ENCODE measurements at places on chromosomes 1 and 21. TPM values are rescaled to one million over a fixed set of nuclear protein-coding genes. Genes with fewer than 3 reads are reported as not detected.

The MAEL gene
- total RNA-seq = not detected

The RGS8 gene
- not detected for total RNA-seq

The PKLR gene
- not detected for total RNA-seq

The C1orf87 gene
- total RNA-seq = not detected

The TEX50 gene
- total RNA-seq = not detected

The OVAAL gene
- total RNA-seq = not detected

The PADI4 gene
- total RNA-seq = 0.30 TPM

The TMPRSS15 gene
- not detected for total RNA-seq

The OR2T35 gene
- not detected for total RNA-seq

The CNST gene
- 24.2 TPM for total RNA-seq

The MCL1 gene
- 265 TPM for total RNA-seq

The HAO2 gene
- total RNA-seq = not detected

The LAX1 gene
- total RNA-seq = 20.6 TPM

The PTGER3 gene
- not detected for total RNA-seq

The OR2M3 gene
- total RNA-seq = not detected

The S100A7 gene
- total RNA-seq = not detected

The RORC gene
- 3.9 TPM for total RNA-seq

The PROK1 gene
- not detected for total RNA-seq

The LYPD8 gene
- total RNA-seq = not detected

The OR2L2 gene
- total RNA-seq = 0.11 TPM

DNA sequence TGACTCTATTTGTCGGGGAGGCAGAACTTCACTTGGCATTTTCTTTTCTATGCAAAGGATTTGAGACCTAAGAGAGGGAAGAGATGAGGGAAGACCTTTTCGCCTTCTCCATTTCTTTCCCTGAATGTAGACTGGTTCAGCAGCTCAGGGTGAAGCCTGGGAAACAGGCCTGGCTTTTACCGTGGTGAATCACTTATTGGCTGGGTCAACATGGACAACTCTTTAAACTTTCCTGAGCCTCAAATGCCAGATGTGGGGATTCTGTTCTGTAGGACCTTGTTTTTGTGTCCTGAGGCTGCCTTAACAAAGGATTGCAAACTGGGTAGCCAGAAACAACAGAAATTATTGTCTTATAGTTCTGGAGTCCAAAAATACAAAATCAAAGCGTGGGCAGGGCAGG lies 455.8 kb upstream of the VAMP3 start:
- no peak for DNase-seq

GRCh38 chr1:202835548-202836072 lies 24.9 kb downstream of the PCAT6 start:
- DNase-seq = peak; percentile 35

- DNase-seq = no peak
Measured at GRCh38 chr21:33373451-33373850, 29.8 kb upstream of the IFNGR2 start.

GRCh38 chr1:38962560-38962959 lies 20.9 kb upstream of the RHBDL2 start:
- DNase-seq = no peak

- DNase-seq = peak; percentile 86
Measured at GRCh38 chr1:200877839-200878551, 5.2 kb downstream of the GPR25 start.

DNA sequence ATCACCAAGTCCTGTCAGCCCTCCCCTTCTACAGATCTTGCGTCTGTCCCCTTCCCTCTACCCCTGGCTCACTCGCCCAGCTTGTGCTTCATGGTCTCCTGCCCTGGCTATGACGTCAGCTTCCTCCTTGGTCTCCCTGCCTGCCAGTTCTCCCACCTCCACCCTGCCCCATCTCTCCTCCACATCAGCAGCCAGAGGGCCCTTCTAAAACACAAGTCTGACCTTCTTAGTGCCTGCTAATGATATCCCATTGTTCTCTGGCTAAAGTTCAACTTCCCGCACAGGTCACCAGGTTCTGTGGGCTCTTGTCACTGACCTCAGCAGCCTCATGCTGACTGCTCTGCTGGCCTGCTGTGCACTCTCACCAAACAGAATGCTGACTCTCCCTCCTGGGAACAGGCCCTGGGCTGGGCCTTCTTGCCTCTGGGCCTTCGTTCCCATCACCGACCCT lies 24.7 kb upstream of the MYCL start:
- no peak for DNase-seq

- no peak for DNase-seq
Measured at GRCh38 chr1:165958306-165958705, 130.9 kb downstream of the UCK2 start.

- no peak for DNase-seq
Measured at GRCh38 chr1:88730132-88730675, 46.1 kb downstream of the PKN2 start.

- no peak for DNase-seq
Measured at GRCh38 chr1:70583522-70583921, 172.5 kb downstream of the CTH start.

GRCh38 chr1:158793604-158794003 lies 12.6 kb upstream of the OR6N2 start:
- DNase-seq = peak; percentile 51

GRCh38 chr1:36446746-36447145 lies 3.5 kb downstream of the OSCP1 start:
- DNase-seq = no peak

DNA sequence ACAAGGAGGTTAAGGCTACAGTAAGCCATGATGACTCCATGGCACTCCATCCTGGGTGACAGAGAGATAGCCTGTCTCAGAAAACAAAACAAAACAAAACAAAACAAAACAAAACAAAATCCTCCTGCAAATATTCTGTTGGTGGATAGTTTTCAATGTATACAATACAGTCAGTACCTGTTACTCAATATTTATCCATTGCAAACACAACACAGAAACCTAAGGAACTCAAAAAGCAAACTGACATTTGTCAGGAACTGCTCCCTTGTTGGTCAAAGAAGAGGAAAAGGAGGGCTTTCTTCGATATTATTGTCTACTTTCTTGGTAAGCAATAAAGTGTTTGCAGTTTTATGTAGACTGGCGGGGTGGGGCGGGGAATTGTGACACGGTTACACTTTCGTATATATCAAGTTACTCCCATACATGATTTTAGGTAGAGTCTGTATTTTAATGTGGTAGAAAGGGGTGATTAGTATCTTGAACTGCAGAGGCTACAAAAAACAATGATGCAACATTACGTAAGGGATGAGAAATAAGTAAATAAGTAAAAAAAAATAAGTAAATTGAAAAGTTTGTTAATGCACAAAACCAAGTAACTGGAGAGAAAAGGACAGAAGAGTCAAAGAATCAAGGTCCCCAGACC lies 31.8 kb downstream of the APP start:
- no peak for DNase-seq

- no peak for DNase-seq
Measured at GRCh38 chr1:2376931-2377672, 14.3 kb downstream of the MORN1 start.

- no peak for DNase-seq
Measured at GRCh38 chr1:60959701-60960100, 122.7 kb upstream of the NFIA start.

GRCh38 chr21:43644609-43645008 lies 14.7 kb downstream of the HSF2BP start:
- DNase-seq = no peak

GRCh38 chr1:203559523-203559922 lies 65.6 kb downstream of the OPTC start:
- no peak for DNase-seq

DNA sequence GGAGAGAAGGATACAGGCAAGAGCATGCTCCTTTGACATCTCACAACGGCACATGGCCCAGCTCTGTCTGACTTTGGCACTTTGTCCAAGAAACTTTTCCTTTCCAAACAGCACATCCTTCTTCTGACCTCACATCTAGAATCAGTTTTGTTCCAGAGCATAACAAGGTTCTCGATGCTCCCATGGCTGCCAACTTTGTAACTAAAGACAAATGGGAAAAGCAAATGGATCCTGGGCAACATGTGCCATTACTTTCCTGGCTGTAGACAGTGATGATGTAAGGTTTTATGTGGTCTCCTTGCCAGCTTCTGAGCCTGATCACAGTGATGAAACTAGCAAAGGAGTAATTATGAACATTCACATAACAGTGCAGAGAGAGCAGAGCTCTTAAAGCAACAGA lies 171.8 kb upstream of the C1orf87 start:
- no peak for DNase-seq

DNA sequence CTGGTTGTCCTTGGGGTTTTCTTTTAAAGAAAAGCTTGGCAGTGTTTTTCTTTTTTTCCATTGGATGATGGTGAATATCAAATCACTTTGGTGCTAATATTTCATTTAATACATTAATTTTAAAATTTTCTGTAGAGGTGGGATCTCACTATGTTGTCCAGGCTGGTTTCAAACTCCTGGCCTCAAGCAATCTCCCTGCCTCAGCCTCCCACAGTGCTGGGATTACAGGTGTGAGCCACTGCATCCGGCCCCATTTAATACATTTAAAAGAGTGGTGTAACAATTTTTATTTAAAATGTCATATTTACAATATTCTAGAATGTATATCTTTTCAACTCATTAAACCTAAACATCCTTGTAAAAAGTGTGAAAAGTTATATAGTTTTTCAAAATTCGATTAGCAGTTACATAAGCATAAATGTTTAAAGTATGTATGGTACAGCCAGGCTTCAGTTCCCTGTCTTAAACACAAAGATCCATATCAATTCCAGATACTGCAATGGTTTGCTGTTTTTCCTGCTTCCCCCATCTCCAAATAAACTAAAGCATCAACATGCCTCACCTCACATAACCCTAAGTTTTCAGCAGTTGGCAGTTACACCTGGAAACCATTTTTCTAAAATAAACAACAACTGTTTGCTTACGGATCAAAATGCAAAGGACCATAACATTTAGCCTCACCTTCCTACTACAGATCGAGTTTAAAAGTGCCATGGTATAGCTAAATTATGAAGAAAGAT lies 8.9 kb upstream of the LGALS8 start:
- no peak for DNase-seq

DNA sequence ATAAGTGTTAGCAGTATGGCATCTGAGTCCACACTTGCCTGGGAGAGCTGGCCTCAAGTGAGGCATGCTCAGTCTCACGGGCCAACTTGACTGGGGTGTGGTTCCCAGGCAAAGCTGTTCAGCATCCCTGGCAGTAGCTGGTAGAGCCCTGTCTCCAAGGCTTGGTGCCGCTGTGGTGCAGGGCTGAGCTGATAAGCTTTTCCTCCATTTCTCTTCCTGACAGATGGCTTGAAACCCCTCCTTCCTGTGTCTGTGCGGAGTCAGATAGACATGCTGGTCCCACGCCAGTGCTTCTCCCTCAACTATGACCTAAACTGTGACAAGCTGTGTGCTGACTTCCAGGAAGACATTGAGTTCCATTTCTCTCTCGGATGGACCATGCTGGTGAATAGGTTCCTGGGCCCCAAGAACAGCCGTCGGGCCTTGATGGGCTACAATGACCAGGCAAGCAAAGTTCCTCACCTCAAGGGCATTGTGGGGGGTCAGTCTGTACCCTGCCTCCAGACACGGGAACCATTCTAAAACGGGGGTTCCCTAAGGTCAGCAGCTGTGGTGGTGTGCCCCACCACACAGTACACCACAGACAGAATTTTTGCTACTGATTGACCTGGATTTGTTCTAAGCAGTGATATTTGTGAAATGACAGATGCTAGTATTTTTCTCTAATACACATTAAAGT lies 13.7 kb upstream of the MIIP start:
- no peak for DNase-seq

GRCh38 chr1:186202271-186202764 lies 172.7 kb downstream of the TPR start:
- DNase-seq = no peak

DNA sequence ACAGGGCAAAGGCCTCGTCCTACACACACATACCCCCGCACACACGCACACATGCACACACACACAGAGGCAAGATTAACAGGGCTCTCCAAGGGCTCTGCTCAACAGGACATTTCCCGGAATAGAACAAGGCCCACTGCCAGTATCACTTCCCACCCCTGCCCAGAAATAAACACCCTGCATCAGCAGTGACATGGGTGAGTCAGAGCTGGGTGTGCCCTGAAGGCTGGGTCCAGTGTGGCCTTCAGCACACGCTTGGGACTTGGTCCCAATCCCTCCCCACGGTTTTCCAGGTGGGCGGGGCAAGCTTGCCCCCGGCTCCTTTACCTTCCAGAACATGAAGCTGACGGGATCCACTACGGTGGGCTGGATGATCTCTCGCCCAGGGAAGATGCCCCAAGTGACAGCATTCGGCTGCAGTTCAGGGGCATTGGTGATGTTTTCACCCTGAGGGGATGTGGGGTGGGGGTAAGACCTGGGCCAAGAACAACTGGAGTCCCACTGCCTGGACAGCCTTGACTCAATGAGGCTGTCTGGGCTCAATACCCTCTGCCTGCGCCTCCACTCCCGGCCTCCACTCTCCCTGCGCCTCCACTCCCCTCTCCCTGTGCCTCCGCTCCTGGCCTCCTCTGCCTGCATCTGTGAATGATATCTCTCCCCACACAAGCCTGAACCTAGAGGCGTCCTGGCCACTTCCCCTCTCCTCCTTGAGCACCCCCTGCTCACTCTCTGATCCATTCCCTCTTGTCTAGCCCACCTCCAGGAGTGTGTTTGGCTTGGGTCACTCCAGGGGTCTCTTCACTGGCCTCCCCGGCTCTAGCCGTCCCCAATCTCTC lies 14.7 kb downstream of the MTHFR start:
- no peak for DNase-seq

GRCh38 chr1:59179673-59180072 lies 117.2 kb upstream of the FGGY start:
- no peak for DNase-seq

- no peak for DNase-seq
Measured at GRCh38 chr21:15192243-15192642, 127.4 kb upstream of the NRIP1 start.

DNA sequence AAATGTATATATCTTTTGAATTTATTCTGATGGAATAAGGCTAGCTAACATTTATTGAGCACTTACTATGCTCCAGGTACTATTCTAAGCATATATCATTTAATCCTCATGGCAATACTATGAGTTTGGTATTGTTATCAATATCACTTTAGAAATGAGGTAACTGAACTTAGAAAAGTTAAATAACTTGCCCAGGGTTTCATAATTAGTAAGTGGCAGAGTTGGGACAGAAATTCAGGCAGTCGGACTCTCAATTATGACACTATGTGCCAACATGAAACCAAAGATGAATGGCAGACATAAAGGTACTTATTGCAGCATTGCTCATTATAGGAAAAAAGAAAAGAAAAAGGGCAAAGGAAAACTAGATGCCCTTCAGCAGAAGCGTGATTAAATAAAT lies 48.2 kb downstream of the RAB3GAP2 start:
- no peak for DNase-seq

- no peak for DNase-seq
Measured at GRCh38 chr21:46220275-46220810, 8.2 kb downstream of the LSS start.

GRCh38 chr1:21618561-21619374 lies 50.4 kb downstream of the RAP1GAP start:
- DNase-seq = no peak

DNA sequence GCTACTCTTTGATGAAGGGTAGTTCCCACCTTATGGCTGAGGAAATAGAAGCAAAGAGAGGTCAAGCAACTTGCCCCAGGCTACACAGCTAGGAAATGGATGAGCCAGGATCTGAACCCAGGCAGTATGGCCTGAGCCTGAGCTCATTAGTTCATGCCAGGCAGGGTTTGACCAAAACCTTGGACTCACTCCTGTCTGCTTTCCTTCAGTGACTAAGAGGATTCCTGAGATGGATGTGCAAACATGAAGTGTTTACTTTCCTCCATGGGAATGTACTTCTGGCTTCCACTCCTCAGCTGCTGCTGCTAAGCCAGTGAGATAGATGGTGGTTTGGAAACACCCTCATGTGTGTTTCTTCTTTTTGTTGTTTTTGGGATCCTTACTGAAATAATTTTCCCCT lies 35.1 kb upstream of the ERRFI1 start:
- DNase-seq = no peak

GRCh38 chr1:171137580-171137979 lies 46.9 kb downstream of the FMO3 start:
- DNase-seq = no peak
